ENCODE measurements at places on chromosomes 7 and 10.

DNA sequence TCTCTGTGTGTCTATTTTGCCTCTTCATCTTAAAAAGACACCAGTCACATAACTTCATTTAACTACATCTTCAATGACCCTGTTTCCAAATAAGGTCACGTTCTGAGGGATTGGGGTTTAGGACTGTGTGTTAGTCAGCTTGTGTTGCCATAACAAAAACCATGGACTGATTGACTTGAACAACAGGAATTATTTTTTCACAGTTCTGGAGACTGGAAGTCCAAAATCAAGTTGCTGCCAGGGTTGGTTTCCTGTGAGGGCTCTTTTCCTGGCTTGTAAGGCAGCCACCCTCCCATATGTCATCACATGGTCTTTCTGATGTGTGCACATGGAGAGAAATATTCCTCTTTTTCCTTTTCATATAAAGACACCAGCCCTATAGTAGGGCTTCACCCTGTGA, 55.3 kb downstream of the REEP3 start:
- DNase-seq = no peak

DNA sequence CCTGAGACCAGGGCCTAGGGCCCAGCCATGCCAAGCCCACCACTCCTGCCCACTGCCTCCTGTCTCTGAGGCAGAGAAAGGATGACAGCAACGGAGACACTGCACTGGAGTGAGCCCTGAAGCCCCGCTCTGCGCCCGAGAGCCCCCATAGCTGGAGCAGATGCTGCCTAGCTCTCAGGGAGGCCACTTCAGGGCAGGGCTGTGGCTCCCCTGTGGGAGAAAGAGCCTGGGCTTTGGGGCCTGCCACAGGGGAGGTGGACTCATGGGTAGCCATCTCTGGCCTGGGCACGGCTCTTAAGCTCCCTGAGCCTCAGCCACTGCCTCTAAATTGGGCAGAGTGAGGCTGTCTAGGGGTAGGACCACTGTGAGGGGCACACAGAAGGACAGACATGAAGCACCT, 214.2 kb downstream of the GRID1 start:
- DNase-seq = no peak

DNA sequence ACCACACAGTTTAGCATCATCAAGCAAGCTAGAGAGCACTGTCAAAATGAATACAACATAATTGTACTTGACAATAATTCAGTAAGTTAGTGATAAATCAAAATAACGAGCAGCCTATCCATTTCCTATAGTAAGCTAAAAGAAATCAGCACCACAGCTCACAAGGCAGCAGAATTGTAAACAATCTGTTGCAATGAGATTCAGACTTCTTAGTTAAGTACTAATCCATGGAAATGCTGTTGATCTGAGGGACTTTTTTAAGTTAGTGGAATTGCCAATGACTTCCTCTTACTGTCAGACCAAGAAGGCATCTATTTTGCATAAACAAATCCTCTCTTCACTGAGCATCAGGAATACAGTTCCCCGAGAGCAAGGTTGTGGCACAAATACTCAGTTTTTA, 136.6 kb upstream of the CCDC6 start:
- no peak for DNase-seq

DNA sequence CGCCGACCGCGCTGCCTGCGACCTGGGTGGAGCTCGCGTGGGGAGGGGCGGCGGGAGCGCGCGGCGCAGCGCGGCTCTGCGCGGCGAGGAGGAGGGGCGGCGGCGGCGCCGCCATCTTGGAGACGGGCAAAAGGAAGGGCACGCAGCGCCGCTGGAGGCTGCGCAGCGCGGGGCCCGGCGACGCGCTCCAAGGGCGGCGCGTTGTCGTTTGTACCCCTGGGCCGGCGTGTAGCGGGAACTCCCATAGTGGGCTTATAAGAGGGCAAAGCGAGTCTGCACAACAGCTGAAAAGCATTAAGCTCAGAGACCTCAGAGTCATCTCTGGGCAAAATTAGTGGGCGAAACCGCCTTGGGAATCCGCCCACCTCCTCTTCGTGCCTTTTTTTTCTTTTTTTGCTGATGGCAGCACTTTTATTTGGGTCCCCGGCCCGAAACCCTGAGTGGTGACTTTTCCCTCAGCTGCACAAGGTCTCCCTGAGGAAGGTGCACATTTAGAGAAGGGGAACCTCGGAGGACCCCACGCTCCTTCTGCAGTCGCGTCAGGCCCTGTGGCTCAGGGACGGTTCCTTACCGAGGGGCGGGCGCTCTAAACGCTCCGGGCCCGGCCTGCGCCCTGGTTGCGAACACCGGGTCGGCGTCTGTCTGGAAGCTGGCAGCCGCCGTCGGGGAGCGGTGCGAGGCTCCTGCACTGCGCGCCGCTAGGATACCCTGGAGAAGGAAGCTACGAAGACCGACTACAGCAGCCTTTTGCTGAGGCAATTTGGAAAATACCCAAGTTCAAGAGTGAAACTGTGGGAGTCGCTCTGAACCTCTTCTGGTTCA, 428 bp upstream of the MCMBP start:
- peak; percentile 66 for DNase-seq

GRCh38 chr10:27366769-27367168, 126.2 kb upstream of the ACBD5 start:
- DNase-seq = no peak

DNA sequence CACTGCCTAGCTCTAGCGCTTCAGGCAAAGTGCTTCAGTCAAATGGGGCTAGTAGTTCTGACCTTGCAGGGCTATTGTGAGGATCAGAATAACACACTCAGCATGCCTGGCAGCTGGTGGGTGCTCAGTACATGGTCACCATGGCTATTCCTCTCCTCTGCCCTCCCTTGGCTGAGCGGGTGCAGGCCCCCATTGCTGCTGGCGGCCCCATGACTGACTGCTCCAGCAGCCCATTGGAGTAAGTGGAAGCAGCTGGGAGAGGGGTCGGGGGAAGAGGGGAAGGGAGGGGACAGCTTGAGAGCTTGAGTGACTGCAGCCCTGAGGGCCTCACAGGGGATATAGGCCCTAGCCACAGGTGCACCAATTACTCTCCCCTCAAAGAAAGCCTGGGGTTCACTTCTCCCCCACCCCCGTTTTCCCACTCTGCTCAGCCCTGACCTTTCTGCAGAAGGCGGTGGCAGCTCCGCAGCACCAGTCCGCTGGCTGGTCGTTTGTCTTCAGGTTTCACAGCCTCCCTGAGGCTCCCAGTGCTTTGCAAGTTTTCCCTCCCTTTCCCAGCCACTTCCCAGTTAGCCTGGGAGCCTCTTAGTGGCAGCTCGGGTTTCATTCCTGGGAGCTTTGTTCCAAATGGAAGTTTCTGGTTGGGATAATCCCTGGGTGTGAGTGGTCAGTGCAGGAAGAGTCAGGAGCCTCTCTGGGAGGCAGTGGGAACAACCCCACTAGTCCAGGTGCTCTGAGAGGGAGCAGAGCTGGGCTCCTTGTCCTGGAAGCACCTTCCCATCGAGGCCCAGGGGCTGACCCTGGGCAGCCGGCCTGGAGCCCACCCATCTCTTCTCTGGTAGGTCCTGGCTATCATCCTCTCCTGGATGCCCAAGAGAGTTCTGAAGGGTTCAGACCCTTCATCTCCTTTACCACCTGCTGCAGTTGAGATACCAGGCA, 16.3 kb downstream of the FGF8 start:
- no peak for DNase-seq

DNA sequence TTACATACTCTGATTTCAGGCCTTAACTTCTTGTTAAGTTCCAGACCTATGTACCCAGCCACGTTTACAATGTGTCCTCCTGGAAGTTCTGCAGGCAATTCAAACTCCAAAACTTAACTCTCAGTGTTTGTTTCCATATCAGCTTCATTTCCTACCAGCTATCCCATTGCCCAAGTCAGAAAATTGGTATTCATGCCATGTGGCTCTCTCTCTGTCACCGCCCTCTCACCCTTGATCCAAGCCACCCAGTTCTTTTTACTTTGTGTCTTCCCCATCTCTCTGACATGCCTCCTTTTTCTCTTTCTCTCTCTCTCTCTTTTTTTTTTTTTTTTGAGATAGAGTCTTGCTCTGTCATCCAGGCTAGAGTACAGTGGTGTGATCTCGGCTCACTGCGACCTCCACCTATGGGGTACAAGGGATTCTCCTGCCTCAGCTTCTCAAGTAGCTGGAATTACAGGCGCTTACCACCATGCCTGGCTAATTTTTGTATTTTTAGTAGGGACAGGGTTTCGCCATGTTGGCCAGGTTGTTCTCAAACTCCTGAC, 33.9 kb downstream of the ARL4A start:
- no peak for DNase-seq

GRCh38 chr10:114285961-114286441, 46.9 kb downstream of the VWA2 start:
- DNase-seq = no peak

DNA sequence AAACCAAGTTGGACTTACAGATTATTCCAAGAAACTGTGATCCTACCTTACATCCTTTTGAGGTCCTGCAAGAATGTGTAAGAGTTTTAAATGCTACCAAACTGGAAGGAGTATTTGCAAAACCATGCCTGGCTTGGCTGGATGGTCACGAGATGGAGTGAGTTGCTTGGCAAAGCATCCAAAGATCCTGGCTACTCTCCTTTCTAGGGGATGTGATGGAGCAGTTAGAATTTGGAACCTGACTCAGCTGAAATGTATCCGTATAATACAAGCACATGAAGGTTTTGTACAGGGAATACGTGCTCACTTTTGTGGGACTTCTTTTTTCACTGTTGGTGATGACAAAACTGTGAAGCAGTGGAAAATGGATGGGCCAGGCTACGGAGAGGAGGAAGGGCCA, 13.3 kb upstream of the SYPL1 start:
- no peak for DNase-seq

GRCh38 chr7:100585511-100586265, at the start of gene LRCH4:
TSS of gene LRCH4 (minus strand) at chr7:100586129. CDS start at chr7:100586100, 29 bp downstream.
- DNase-seq = peak; percentile 47

GRCh38 chr10:130416334-130417150, 280.4 kb downstream of the GLRX3 start:
- DNase-seq = no peak

DNA sequence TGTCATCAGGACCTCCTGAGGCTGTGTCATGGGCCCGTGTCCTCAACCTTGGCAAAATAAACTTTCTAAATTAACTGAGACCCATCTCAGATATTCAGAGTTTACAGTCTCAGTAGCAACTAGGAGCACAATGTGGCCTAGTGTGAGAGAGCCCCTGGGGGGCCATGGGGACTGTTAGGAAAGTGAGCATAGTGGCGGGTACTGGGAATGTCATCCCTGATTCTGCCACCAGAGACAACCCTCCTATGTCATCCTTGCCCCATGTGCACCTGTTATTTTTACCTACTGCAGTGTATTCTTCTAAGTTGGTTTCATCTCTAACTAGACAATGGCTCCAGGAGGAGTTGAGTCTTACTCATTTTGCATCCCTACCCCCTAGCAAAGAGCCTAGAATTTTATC, 78.6 kb downstream of the CCDC71L start:
- no peak for DNase-seq

DNA sequence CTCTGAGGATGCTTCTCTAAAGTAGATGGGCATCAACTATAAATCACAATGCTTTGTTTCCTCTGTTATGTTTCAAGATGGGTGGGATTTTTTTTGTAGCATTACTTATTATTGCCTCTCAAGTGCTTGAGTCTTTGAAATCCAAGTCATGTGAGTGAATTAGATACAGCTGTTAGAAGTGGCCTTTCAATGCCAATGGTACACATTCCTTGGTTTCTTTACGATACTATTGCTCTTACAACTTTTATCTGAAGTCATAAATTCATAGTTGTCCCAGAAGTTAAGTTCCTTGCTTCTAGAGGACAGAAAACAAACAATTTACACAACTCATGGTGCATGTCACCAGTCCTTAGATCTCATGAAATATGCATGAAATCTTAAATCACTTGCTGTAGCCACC, 15.5 kb downstream of the CFTR start:
- DNase-seq = no peak

GRCh38 chr10:48556065-48556464, 48.8 kb downstream of the ARHGAP22 start:
- no peak for DNase-seq

GRCh38 chr7:70027867-70028266, 429.6 kb downstream of the AUTS2 start:
- no peak for DNase-seq

DNA sequence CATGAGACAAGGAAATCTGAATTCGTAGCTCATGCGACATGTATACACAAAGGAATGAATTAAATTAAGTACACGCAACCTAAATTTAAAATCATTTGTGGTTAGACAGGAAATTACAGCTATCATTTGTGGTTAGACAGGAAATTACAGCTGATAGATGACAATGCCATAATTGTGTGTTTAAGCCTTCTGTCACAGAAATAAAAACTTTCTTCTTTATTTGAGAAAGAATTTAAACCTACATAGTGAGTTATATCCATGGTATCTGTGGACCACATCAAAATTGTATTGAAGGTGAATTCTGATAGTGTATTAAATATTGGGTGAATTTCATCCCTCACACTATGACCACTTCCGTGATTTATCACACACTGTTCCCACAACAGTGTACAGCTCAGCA, 362.9 kb downstream of the MAGI2 start:
- peak; percentile 18 for DNase-seq

DNA sequence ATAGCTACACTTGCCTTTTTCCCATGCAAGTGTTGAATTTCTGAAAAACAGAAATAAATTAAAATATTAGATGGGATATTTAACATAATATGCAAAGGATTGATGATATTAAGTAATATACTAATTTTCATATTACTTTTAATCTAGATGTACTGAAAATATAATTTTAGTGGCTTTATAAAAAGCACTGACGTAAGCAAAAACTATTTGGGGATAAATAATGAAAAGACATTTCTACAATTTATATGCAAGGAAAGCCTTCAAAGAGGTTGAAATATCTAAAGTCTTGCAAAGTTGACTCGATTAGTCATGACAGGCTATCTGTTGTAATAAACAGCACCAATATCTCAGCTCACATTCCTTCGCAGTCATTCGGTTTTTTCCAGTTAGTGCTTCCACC, 94.9 kb upstream of the ABCB5 start:
- no peak for DNase-seq

GRCh38 chr7:133904776-133905175, 222.4 kb upstream of the LRGUK start:
- no peak for DNase-seq

DNA sequence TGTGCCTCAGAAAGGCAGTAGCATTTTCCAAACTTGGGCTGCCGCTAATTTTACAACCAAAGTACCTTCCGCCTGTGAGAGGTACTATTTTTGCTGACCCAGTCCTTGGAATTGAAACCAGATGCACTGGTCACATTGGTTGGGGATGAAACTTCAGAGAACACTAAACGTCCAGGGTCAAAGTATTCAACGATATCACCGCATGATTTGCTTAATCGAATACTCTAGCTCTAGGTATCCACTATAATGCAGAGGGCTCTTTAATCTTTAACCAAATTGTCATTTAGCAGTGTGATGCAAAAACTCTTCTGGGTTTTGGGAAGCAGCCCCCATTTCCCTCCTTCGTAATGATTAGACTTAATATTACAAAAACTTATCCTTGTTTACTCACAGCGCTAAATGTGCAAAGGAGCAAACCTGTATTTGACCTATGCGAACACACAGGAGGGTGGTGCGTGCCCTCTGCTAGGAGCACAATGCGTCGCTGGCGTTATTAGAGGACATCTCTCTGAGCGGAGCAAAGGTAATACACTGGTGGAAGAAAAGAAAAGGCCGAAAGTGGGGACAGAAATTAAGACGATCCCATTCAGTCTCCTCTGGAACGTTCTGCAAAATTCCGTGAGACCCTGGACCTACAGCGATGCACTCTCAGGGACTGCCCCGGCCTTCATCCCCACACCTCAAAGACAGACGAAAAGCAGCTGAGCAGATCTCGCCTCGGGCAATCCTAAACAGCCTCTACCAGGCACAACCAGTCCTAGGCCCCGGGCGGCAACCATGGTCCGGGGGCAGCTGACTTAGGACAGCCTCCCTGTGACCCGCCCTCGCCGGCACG, 916 bp upstream of the EEPD1 start:
- DNase-seq = no peak

- DNase-seq = no peak
These were observed 71.6 kb upstream of the BAIAP2L1 start for GRCh38 chr7:98472521-98472954.

Measured in foreskin keratinocyte (primary cell).